ENCODE measurements at places on chromosomes 2 and 18.

- DNase-seq, result no peak
Measured at GRCh38 chr2:113776949-113777348, 20.5 kb upstream of the SLC35F5 start.

DNA sequence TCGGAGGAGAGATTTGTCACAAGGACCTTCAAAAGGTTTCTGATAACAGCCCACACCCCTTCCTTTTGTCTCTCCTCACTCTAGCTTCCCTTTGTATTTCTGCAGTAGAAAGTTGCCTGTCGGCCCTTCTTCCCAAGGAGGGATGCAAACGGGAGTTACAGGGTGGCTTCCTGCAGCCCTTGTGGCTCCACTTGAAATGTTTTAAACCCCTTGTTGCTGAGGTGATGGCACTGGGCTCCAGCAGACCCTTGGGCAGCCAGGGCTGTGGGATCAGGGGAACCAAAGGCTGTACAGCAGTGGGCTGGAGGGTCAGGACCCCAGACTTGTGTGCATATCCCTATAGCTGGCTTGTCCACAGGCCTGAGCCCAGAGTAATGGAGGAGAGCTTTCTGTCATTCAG is 62.1 kb downstream of the COA5 start:
- DNase-seq, result no peak

GRCh38 chr2:227363756-227364155 is 15.3 kb downstream of the TM4SF20 start:
- DNase-seq, result no peak

DNA sequence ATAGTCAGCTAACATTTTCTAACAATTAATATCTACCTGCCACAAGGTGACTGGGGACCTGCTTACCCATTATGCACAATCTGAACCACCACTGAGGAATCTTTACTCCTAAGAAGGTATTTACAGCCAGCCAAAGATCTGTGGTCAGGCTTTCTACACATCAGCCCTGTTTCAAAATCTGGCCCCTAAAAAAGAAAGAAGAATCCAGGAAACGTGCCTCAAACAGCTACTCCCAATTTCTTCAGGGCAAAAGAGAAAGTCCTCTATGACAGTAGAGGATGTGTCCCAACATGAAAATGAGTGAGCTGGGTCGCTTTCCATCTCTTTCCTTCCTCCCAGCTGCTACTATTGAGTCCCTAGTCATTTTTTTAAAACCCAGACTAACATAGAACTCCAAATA is 79.5 kb downstream of the EPB41L3 start:
- no peak for DNase-seq

DNA sequence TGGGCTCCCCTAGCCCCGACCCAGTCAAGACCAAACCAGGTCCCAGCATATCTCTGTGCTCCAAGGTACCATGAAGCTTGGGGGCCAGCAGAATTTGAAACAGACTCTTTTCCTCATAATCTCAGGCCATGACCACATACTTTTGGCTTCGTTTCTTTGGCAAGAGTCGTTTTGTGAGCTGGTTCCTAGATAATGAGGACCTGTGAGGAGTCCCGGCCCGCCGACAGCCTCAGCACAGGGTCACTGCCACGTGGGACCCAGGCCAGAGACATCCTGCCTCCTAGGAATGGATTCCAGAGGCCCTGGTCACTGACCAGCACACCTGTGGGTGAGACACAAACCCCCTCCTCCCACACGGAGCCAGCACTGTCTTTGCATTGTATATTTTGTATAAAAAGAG is 73.5 kb downstream of the VAPA start:
- no peak for DNase-seq

DNA sequence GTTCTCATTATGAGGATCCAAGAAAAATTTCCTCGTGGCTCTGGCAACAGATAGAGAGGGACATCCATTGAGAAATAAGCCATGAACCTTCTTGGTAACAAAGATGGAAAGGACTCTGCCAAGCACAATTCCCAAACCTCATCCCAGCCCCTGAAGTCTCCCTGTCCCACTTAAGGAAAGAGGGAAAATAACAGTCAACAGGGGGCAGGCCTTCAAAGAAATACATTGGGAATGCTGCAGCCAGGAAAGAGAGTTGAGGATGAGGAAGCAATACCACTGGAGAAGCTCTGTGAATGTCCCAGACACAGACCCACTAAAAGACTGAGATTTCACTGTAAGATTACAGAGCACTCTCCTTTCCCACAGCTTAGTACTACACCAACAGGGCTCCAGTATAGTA is 93.2 kb downstream of the CD226 start:
- no peak for DNase-seq

DNA sequence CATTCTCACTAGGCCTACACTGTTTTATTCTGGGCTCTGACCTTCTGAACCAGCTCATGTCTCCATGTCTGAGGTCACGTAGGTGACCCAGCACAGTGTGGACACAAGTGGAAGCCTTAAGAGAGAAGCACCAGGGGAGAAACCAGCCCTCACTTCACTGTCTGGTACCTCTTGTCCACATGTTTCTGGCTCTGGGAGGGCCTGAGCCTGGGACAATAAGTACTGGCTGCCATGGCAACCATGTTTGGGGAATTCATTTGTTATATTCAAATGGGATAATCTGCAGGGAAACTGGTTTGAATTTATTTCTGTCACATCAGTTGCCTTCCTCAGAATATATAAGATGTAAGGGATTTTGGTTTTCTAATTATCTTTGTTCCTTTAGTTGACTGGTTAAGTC is 23.3 kb downstream of the MYO3B start:
- DNase-seq, result no peak

DNA sequence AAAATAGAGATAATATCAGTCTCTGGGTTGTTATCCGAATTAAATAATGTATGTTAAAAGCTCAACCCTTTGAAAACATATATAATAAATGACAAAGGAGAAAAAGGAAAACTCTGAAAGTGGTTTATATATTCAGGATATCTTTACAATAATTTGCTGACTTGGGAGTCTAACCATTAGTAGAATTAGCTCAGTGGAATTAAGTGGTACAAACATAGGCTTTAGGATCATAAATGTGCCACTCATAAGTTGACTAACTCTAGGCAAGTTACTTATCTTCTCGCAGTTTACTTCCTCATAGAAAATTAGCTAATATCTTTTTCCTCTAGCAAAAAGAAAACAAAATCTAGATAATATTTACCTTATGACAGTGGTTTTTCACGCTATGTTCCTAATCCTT is 44.6 kb downstream of the HEATR5B start:
- DNase-seq, result no peak

DNA sequence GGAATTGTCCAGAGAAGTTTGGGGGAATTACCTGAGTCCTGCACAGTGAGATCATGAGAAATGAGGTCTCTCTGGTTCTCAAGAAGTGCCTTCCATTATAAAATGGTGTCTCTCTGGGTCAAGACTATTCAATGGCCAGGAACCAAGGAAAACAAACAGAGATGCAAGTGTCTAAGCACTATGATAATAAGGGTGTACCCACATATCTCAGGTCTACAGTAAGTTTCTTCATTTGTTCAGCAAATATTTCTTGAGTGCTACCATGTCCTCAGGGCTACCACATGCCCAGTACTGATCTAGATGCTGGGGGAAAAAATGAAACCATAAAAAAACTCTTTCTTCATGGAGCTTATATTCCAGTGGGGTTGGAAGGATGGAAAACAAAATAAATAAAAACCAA is 170.0 kb downstream of the ACKR3 start:
- DNase-seq, result no peak

DNA sequence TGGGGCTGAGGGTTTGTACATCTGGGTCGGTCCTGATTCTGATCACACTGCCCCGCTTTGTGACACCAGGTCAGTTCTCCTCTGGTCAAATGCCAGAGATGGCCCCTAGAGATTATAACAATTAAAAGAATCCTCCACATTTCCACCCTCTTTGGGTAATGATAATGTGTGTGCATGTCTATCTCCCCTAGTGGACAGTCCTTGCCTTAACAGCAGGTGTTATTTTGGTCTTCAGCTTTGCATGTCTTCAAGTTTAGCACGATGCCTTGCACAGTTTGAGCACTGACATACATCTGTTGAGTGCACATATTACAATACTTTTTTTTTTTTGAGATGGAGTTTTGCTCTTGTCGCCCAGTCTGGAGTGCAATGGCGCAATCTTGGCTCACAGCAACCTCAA is 25.7 kb upstream of the COX7A2L start:
- no peak for DNase-seq

DNA sequence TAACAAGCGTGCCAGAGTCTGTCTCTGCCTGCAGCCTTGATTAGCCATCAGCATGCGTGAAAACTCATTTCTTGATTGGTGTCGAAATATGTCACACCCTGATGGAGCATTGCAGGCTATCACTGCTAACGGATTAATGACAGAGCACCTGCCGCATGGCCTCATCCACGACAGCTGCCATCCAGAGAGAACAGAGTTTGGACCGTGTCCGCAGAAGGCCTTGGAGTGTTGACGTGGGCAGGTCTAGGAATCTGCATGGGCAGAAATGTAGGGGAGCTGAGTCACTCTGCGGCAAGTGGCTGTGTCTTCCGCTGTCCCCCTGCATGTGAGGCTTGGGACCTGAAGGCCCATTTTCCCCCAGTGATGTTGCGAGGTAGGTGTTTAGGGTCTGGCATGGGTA is 43.0 kb downstream of the KLHL29 start:
- no peak for DNase-seq

DNA sequence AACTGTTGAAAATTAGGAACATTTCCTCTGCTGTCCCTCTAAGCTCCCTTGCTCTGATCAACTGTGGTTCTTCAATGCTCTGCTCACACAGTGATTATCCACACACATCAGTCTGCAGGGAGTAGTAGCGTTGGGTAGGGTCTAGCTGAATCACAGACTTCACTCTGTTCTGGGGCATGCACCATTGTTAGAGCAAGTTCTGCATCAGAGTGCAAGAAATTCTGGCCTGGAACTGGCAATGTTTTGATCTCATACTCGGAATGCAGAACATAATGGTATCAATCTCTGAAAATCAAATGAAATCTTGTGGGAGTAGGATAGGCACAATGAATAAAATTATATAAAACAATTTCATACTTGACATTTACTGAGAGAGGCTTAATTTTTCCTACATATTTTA is 55.3 kb downstream of the HRH4 start:
- no peak for DNase-seq

DNA sequence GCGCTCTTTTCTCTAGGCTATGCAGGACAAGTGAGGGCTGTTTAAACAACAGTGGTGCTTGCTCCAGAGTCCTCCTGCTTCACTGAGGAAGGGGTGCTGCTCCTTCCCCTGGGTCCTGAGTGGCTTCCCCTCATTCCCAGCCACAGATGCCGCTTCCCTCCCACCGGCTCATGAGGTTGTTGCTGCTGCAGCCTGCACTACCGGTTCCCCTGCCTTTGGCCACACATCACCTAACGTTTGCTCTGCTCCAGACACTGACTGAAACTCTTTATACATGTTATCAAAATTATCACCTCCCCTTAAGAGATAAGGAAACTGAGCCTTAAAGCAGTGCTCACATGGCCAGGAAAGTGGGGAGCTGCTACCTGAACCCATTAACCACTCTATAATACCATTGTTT is 130.8 kb upstream of the LGALSL start:
- no peak for DNase-seq

DNA sequence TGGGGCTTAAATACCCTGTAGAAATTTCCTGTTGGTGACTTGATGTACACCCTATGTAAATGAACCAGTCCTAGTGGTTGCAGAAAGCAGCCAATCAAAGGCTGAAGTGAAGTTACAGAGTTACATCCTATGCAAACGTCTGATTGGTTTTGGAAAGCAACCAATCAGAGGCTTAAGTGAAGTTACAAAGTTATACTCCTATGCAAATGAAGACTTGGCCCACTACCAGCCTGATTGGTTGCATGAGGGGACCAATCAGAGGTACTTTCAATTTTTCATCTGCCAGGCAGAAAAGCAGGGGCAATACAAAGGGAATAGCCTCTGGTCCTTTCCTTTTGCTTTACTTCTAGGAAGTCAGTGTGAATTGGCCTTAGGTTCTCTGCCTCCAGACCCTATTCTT is 13.6 kb upstream of the ZNF397 start:
- DNase-seq, result no peak

GRCh38 chr2:58688813-58689212 is 447.7 kb upstream of the FANCL start:
- DNase-seq, result no peak

DNA sequence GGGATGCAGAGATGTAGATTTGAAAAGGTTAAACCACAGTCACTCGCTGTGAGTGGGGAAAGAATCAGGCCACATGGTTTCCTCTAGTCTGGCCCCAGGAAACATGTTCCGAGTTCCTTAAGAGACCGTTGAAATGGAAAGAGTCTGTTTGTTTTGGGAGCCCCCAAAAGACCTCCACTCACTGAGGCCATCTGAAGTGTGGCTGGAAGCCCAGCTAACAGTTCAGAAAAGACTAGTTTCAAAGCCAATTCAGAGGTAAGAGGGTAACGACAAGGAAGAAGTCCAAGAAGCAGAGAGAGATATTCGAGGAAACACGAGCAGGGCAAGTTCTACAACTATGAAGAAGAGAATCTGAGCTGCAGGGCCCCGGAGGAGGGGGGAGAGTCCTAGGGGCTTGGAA is 61.0 kb downstream of the APOB start:
- DNase-seq, result no peak

GRCh38 chr18:70024829-70025228 is 77.2 kb upstream of the CD226 start:
- no peak for DNase-seq

DNA sequence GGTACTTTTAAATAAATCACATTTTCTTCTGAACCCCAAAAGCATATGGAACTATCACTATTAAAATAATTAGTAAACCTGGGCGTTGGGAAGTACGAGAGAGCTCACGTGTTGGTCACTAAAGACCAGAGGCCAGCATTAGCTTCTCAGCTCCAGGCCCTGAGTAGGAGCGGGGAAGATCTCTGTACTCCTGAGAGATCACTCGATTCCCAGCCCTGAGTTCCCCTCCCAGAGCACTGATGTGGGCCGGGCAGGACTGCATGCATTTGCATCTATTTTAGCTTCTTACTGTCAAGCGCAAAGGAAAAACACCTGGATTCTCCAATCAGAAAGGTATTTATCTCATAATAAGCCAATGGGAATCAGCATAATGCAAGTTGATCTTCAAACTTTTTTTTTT is 6.2 kb downstream of the PXDN start:
- no peak for DNase-seq

GRCh38 chr2:236536727-236537398 is 32.8 kb upstream of the ACKR3 start:
- DNase-seq, result no peak

GRCh38 chr18:12445554-12445953 is 37.8 kb downstream of the PRELID3A start:
- no peak for DNase-seq

DNA sequence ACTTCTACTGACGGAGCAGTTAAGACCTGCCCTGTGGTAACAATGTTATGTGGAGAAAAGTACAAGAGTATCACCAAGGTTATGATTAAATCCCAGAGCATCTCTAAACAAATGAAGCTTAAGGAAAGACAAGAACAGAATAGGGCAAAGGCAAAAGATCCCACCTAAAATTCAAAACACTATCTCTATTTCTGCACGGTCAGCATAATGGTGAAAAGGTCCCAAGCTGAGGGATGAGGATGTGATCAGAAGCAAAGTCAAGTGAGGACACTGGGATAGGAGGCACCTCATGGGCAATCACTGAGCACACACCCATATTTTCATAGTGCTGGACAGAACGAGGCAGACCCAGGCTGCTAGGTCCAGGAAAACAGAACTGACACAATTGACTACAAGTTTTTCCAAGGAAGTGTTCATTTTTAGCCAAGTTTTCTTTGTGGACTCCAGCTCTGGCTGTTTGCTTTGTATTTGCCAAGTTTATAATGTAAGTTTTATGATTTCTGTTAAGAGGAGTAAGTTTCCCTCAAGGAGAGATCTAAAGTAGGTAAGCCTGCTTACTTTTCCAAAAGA is 77.8 kb downstream of the NCKAP5 start:
- DNase-seq, result no peak

GRCh38 chr2:8134473-8134932 is 547.4 kb upstream of the ID2 start:
- DNase-seq, result no peak

GRCh38 chr18:10350661-10351060 is 103.8 kb upstream of the APCDD1 start:
- DNase-seq, result no peak
